Activated T-helper 1 cell treated with anti-CD3 and anti-CD28 coated beads, Interleukin-12 subunit alpha, Interleukin-12 subunit beta, Interleukin-2, Interleukin-4 antibody, amounts not matched to agents 30 ng/mL and 10 ng/mL and 1 ng/mL, durations not matched to agents 14 hours and 24 hours and 36 hours (primary cell): ENCODE measurements at places on chromosomes 7 and 10. TPM values are rescaled to one million over a fixed set of nuclear protein-coding genes. Genes with fewer than 3 reads are reported as not detected.
A peak's percentile ranks its signal among the peaks of the same experiment; 100 is the strongest.

- H3K4me3 ChIP-seq, result no peak overlapping the region
- H3K27ac ChIP-seq, result no peak overlapping the region
- peaks cover 5% of the 10 kb centered on the region for H3K27me3 ChIP-seq
- no peaks in the 10 kb centered on the region for H3K4me1 ChIP-seq
- no peak for DNase-seq
- no peaks in the 10 kb centered on the region for H3K36me3 ChIP-seq
Measured at GRCh38 chr7:91240376-91240941, 23.8 kb upstream of the FZD1 start.

DNA sequence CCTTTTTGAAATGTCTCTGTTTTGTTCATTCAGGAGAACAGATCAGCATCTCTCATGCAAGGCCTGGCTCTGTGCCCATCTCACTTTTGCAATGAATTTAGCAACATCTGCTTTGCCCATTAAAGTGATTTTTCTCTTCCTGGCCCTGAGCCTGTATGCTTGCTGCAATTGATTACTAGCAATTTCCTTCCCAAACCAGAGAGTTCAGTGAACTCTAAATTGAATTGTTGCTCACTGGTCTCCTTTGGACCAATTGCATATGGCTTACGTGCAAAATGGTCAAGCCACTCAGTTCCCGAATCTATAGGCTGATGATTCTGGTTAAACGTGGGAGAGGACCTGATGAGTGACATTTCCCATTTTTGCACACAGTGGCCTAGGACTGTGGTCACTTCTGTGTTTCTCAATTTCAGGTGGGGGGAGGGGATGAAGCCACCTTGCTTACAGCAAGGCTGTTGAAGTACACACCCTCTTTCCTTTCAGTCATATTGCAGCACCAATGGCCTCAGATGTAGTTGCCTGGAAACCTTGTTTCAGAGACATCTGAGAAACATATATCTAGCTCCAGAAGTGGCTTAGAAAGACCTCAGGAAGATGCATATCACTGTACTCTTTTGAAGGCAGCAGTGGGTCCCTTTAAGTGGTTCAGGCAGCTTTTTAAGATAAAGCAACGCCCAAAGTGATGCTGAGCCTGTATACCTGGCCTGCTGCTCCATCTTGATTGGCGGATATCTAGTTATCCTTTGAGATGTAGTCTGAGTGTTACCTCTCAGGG lies 201.4 kb downstream of the PTEN start:
- peak overlapping the region; percentile 66 for H3K27ac ChIP-seq
- H3K36me3 ChIP-seq, result peaks cover 10% of the 10 kb centered on the region
- H3K27me3 ChIP-seq, result no peaks in the 10 kb centered on the region
- DNase-seq, result peak; percentile 11
- peaks cover 60% of the 10 kb centered on the region for H3K4me1 ChIP-seq
- no peak overlapping the region for H3K4me3 ChIP-seq

Gene CFAP46
- total RNA-seq, result not detected in 2 replicates

DNA sequence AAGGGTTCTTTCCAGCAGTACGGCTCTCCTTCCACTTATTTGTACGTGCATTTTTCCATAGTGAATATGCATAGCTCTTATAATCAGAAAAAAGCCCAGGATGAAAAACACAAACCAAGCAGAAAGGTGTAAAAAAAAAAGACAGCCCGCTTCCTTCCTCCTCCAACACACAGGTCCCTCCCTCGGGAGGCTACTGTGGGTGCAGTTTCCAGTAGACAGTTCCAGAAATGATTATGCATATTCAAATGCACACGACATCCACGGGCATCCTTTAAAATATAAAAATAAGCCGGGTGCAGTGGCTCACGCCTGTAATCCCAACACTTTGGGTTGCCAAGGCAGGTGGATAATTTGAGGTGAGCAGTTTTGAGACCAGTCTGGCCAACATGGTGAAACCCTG lies 59.9 kb downstream of the TNRC18 start:
- DNase-seq, result no peak
- peak overlapping the region; percentile 7 for H3K4me3 ChIP-seq
- no peaks in the 10 kb centered on the region for H3K27me3 ChIP-seq
- H3K36me3 ChIP-seq, result peaks cover 25% of the 10 kb centered on the region
- H3K4me1 ChIP-seq, result peaks cover 26% of the 10 kb centered on the region
- H3K27ac ChIP-seq, result peak overlapping the region; percentile 61

DNA sequence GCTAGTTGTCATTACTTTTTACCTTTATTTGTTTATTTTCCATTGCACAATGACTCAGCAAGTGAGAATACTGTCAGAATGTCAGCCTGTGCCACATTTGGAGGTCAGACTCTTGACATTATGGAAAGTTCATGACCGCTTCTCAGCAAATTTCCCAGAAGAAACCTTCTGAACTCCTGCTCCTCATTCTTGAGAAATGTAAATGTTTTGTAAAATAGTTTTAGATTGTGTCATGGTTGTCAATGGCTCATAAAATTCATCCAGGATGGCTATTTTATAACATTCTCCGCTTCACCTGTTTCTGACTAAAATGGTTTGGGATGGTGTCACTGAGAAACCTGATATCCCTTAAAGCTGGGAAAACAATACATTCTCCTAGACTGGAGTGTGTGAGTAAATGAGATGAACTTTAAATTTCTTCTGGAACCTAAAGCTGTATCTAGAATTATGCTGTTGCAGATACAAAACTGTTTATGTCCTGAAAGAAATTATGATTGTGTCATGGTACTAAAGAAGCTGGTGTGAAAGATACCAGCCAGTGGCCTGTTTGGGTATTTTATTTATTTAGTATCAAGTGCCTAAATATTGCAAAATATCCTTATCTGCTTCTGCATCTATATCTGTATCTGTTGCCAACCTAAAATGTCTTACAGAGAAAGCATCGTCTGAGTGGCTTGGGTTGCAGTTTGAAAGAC lies 671.7 kb downstream of the GATA3 start:
- H3K27me3 ChIP-seq, result no peaks in the 10 kb centered on the region
- no peak overlapping the region for H3K27ac ChIP-seq
- H3K36me3 ChIP-seq, result no peaks in the 10 kb centered on the region
- DNase-seq, result no peak
- no peak overlapping the region for H3K4me3 ChIP-seq
- no peaks in the 10 kb centered on the region for H3K4me1 ChIP-seq

- peaks cover 7% of the 10 kb centered on the region for H3K4me1 ChIP-seq
- H3K27me3 ChIP-seq, result peaks cover 46% of the 10 kb centered on the region
- no peaks in the 10 kb centered on the region for H3K36me3 ChIP-seq
- H3K27ac ChIP-seq, result no peak overlapping the region
- no peak overlapping the region for H3K4me3 ChIP-seq
Measured at GRCh38 chr7:140646931-140647647, 6.5 kb upstream of the DENND2A start.
